ENCODE measurements at places on chromosomes 4 and X.
A peak's percentile ranks its signal among the peaks of the same experiment; 100 is the strongest.

DNA sequence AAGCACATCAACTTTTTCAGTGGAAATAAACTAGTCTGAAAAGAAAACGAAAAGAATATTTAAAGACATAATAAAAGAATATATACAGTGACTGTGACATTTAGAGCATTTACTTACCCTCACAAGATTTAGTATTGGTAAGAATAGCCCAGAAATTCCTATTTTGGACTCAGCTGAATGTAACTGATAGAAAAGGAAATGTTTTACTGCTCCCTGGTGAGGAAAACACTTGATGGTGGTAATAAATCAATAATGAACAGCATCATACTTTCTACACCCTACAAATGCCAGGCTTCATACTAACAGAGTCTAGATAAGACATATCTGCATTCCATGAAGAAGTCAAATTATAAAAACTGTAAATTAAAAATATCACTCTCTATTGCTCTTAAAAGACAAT is 753.5 kb upstream of the PCDH10 start:
- DNase-seq: no peak

- peak; percentile 18 for DNase-seq
Measured at GRCh38 chr4:139844057-139844456, 178.4 kb downstream of the MGST2 start.

DNA sequence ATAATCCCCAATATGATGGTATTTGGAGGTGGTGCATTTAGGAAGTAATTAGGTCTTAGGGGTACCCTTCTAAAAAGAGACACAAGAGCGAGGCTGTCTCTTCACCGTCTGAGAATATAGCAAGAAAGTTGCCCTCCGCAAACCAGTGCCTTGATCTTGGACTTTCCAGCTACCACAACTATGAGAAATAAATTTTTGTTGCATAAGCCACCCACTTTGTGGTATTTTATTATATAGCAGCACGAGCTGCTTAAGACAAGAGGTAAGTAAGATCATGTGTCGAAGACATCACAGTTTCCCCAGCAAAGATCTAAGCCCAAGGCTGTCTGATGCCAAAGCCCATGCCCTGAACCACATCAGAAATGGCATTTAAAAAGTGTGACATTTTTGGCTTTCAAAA is 9.6 kb upstream of the EXOSC9 start:
- peak; percentile 59 for DNase-seq

DNA sequence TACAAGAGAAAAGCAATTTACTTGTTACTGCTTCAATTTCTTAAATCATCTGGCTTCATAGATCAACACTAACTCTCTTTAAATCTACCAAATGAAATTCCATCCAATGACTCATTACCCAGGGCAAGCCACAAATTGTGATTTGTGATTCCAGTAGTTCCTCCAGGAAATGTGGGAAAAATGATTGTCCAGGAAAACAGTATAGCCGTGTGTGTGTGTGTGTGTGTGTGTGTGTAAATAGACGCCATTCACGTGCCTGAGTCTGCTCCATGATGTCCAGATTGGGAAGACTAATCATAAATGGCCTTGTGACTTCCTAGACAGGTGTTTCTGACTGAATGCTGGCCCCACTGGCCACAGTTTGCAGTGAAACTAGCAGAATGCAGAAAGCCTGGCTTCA is 121.3 kb downstream of the HS6ST2 start:
- peak; percentile 86 for DNase-seq

DNA sequence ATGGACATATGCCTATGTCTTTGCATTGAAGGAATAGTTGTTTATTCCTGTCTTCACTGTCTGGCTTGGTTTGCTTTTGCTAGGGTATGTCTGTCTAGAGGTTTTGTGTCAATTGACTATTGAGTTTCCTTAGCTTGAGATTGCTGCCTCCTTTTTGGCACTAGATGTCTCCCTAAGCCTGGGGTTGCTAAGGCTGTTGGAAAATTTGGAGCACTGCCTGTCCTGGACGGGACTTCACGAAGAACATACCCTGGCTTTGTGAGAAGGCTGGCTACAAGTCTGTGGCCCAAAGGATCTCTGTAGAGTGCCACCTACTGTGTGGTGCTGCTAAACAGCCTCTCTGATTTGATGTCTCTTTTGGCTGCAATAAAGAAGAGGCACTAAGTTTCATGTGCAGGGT is 183.8 kb upstream of the NUDT10 start:
- no peak for DNase-seq

GRCh38 chr4:25454476-25454875 is 77.4 kb downstream of the ANAPC4 start:
- DNase-seq: no peak

DNA sequence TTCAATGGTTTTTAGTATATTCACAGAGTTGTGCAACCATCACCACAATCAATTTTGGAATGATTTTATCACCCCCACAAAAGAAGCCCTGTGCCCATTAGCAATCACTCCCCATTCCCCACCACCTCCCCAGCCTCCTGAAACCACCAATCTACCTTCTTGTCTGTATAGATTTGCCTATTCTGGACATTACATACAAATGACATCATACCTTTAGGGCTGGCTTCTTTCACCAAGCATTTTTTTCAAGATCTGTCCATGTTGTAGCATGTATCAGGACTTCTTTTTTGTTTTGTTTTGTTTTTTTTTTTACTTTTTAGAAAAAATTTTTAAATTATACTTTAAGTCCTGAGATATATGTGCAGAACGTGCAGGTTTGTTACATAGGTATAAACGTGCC is 108.1 kb downstream of the RTL9 start:
- no peak for DNase-seq

DNA sequence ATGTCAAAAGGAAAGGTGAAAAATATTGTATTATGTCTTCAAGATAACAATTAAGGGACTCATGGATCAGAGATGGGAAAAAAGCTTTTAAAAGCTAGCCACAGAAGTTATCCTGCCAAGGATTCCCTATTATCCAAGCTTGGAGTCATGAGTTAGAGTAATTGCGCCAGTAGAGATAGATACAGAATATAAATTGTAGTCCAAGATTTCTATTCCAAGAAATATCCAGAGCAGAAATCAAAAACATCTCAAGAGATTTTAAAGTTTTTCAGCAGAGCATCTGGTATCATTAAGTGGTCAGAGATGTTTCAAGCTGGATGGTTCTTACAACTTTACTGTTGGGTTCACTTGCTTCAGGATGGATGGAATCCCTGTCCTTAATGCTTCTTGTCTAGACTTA is 186.7 kb downstream of the PCDH18 start:
- no peak for DNase-seq

DNA sequence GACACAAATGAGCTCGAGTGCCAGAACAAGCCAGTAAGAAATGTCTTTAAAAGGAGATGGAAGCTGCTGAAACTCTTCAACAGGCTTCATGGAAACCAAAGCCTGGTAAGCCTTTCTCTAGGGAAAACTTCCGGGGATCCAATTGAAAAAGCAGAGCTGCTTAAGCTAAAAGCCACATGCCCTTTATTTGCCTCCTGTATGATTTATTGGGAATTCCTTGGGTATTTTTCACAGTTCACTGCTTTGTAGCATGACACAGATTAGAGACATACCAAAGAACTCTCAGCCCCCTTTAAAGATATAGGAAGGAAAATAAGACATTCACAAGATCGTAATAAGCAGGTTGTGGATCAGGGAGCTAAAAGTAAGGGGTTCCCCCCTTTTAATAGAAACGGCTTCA is 6.5 kb upstream of the ARHGAP6 start:
- DNase-seq: peak; percentile 13

GRCh38 chrX:4668802-4669536 is 955.5 kb upstream of the PRKX start:
- DNase-seq: no peak

GRCh38 chr4:112923516-112923915 is 125.9 kb upstream of the ANK2 start:
- DNase-seq: no peak

DNA sequence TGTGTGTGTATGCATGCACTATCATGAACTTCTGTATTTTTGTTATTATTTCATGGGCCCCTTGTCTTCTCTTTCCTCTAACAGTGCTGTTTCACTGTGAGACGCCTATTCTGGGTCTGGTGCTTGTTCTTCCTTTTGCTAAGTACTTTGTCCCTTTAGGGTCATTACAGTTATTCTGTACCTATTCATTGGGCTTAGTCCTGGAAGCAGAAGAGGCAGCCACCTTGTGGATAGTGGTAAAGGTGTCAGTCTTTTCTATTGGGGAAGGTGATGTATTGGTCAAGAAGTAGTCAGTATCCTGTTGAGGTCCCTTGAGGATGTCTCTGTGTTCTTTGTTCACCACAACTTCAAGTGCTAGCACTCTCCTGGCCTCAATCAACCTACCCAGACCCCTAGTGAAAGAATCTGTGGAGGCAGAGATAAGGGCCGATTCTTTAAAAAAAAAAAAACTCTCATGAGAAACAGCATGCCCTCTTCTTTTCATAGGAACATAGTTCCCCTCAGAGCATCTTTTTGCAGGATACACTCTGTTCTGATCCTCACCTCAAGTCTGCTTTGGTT is 593.8 kb downstream of the SPRY1 start:
- DNase-seq: no peak

GRCh38 chr4:73434311-73434710 is 1.7 kb upstream of the AFP start:
- peak; percentile 24 for DNase-seq

- peak; percentile 50 for DNase-seq
Measured at GRCh38 chr4:80610845-80611677, 275.5 kb downstream of the CFAP299 start.

DNA sequence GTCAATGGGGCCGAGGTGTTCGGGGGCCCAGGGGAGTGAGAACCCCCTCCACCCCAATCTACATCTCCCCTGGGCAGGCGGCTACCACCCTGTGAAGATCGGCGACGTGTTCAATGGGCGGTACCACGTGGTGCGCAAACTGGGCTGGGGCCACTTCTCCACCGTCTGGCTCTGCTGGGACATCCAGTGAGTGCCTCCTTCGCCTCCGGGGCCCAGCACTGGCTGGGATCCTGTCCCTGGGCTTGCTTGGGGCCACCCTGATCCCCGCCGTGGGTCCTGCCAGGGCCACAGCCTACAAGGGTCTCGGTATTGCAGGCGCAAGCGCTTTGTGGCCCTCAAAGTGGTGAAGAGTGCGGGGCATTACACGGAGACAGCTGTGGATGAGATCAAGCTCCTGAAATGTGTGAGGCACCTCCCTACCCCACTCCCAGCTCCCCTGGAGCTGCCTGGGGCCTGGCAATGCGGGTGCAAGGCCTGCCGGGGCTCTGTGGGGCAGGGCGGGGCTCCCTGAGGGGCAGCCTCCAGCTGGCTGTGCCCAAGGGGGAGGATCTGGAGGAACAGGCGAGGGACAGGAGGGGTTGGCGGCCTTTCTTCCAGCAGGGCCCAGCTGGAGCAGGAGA is 697 bp downstream of the SRPK3 start:
- DNase-seq: no peak

- no peak for DNase-seq
Measured at GRCh38 chr4:113433116-113433515, 328.4 kb downstream of the CAMK2D start.

DNA sequence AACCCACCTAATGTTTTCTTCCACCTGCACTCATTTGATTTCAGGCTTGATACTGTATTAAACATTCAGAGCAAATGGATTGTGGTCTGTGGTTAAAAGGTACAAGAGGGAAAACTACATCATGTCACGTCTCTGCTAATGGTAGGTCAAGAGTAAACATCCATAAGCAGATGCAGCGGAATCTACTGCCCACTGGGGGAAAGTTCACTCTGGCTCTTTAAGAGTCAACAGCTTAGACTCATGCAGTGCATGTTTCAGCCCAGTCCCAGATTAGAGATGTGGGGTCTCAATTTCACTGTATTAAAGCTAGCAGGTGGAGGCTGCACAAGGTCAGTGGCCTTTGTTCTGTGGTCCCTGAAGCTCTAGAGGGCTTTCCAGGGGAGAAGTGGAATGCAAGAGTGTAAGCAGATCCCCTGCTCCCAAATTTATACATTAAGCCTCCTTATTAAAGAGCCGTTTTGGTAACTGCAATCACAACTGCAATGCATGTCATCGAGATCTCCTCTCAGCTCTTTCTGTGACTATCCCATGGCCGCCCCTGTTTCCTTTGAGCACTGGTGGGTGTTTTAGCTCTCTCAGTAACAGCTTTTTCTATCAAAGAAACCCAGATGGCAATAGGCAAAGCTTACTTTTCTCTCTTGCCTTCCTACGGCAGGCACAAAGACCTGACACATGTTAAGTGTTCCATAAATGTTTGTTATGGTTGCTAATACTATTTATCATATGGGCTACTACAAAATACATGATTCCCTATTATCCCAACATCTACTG is 53.4 kb downstream of the LDB2 start:
- DNase-seq: peak; percentile 73

GRCh38 chrX:150694738-150695410 is 1.7 kb downstream of the MTMR1 start:
- no peak for DNase-seq

DNA sequence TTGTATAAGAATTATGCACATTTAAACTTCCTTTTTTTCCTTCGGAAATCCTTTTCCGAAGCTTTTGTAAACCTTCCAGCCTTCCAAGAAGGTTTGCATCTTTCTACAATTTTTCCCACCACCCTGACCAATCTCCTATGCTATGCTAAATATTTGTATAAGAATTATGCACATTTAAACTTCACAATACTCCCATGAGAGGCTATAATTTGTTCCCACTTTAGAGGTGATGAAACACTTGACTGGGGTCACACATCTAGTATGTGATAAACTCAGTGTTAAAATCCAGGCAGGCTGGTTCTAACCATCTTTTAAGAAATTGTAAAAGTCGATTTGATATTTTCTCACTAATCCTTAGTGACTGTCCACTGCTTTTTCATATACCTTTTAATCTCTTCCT is 22.1 kb downstream of the NUDT6 start:
- DNase-seq: no peak

DNA sequence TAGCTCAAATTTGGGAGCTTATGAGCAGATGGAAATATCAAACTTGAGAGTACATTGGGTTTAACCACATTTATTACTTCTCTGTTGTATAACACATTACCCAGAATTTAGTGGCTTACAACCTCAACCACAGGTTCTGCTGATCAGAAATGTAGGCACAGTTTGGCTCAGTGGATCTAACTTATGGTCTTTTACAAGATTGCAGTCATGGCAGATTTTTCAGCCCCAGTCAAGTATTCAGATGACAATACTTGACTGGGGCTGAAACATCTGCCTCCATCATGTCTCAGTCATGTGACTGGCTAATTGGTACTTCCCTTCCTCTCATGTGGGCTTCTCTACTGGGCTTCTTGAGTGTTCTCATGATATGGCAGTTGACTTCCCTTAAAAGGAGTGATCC is 44.0 kb upstream of the ADAD1 start:
- DNase-seq: no peak

- DNase-seq: peak; percentile 83
Measured at GRCh38 chr4:113383111-113383785, 333.8 kb downstream of the ANK2 start.
